ENCODE measurements at places on chromosomes 12 and 14. TPM values are rescaled to one million over a fixed set of nuclear protein-coding genes. Genes with fewer than 3 reads are reported as not detected.

GRCh38 chr14:69667938-69668335 is 56.5 kb downstream of the SUSD6 start:
- H3K27me3 ChIP-seq, result no peaks in the 10 kb centered on the region
- H3K4me1 ChIP-seq, result peaks cover 19% of the 10 kb centered on the region
- H3K4me3 ChIP-seq, result no peak overlapping the region
- H3K27ac ChIP-seq, result peak overlapping the region; percentile 90
- no peaks in the 10 kb centered on the region for H3K36me3 ChIP-seq

GRCh38 chr14:33461036-33461435 is 489.8 kb downstream of the EGLN3 start:
- no peaks in the 10 kb centered on the region for H3K4me1 ChIP-seq
- H3K4me3 ChIP-seq, result no peak overlapping the region
- DNase-seq, result no peak
- no peaks in the 10 kb centered on the region for H3K36me3 ChIP-seq

- DNase-seq, result no peak
- H3K27ac ChIP-seq, result no peak overlapping the region
- H3K4me1 ChIP-seq, result no peaks in the 10 kb centered on the region
- no peaks in the 10 kb centered on the region for H3K27me3 ChIP-seq
- H3K4me3 ChIP-seq, result no peak overlapping the region
These were observed 56.5 kb upstream of the BCAT1 start for GRCh38 chr12:25005376-25005775.

DNA sequence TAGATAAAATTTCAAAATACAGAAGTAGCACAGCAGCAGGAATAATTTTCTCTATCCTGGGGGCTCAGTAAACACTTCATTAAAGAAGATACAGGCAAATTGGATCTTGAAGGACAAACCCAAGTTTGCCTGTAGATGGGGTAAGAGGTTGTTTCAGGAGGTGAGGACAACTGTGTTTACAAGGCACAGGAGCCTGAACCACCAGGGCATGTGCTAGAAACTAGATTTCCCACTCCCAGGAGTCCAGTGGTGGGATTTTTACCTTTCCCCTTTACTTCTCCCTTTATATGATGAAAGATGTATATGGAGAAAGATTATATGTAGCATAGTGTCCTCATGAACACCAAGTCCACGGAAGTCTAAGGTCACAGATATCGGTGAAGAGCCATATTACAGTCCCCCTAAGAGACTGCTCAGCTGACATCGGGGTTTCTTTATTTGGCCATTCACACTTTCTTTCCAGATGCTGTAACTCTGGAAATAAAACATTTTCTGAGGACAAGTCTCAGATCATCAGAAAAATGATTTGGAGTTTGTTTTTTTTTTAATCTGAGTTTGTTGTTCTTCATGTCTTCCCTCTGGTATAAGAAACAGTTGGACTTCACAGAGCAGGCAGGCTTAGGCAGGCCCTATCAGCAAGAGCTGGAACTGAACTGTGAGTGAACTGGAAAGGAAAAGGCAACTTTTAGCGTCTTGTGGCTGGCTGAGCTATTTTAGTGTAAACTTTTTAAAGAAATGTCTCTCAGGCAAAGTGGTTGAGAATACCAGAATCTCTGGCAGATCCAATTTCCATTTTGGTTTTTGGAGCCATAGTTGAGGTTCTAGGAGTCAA is 8.0 kb upstream of the EVL start:
- no peak overlapping the region for H3K4me3 ChIP-seq
- no peaks in the 10 kb centered on the region for H3K27me3 ChIP-seq
- peak overlapping the region; percentile 76 for H3K27ac ChIP-seq
- no peak for DNase-seq
- no peaks in the 10 kb centered on the region for H3K36me3 ChIP-seq

DNA sequence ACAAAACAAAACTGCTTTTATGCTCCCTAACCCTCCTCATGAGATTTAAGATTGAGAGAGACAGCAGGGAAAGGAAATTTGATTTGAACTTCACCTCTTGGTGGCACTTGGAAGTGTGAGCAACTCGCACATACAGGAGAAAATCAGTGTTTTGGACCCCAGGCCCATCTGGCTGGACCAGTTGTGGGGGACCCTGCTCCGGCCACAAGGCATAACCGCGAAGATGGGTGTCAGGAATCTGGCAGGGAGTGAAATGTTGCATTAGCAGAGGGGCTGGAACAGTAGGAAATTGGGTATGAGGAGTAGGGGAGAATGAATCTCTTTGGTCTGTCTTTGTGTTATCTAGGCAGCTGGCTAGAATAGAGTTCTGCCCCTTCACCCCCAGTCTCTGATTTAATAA is 1.2 kb downstream of the CIROP start:
- H3K27ac ChIP-seq, result no peak overlapping the region
- H3K4me3 ChIP-seq, result no peak overlapping the region
- no peak for DNase-seq
- H3K36me3 ChIP-seq, result no peaks in the 10 kb centered on the region
- H3K4me1 ChIP-seq, result no peaks in the 10 kb centered on the region
- H3K27me3 ChIP-seq, result no peaks in the 10 kb centered on the region

DNA sequence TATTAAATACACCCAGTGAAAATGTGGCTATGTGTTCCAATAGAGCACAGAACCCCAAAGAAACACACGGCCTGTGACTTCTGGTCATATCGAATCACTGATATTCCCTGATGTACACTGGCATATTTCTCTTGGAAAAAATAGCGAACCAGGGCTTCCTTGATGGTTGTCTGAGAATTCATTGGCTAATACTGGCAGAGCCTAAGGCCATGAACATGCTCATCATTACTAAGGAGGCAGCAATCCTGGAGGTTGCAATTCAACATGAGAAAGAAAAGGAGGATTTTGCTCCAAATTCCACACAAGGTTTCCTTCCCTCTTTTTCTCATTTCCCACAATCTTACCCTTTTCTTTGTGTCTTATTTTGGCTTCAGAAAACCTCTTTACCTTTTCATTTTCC is 212.9 kb upstream of the HMGA2 start:
- no peaks in the 10 kb centered on the region for H3K27me3 ChIP-seq
- H3K36me3 ChIP-seq, result no peaks in the 10 kb centered on the region
- no peak overlapping the region for H3K27ac ChIP-seq
- no peak for DNase-seq
- H3K4me1 ChIP-seq, result no peaks in the 10 kb centered on the region

GRCh38 chr12:114691763-114692185 is 7.8 kb upstream of the TBX3 start:
- no peak overlapping the region for H3K4me3 ChIP-seq
- peak overlapping the region; percentile 94 for H3K27ac ChIP-seq
- H3K27me3 ChIP-seq, result peaks cover 11% of the 10 kb centered on the region
- H3K36me3 ChIP-seq, result no peaks in the 10 kb centered on the region

DNA sequence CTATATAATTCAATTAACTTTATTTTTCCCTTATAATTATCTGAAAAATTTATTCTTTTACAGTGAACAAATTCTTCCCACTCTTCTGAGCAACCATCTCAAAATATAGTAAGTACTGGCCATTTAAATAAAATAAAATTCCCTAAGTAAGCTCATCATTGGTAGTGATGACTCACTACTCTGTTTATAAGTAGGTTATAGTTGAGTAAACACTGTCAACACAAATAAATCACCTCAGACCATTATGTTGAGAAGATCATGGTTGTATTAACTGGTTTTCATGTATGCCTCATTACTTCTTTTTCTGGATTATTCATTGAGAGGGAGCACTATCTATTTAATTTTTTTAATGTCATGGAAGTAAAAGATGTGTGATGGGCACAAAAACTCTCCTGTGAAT is 220.5 kb downstream of the SEC23A start:
- H3K27me3 ChIP-seq, result no peaks in the 10 kb centered on the region
- H3K4me1 ChIP-seq, result no peaks in the 10 kb centered on the region
- H3K4me3 ChIP-seq, result no peak overlapping the region

GRCh38 chr12:92502417-92503028 is 200.3 kb upstream of the PLEKHG7 start:
- H3K27ac ChIP-seq, result peak overlapping the region; percentile 93
- peaks cover 2% of the 10 kb centered on the region for H3K4me1 ChIP-seq
- no peak for DNase-seq
- no peak overlapping the region for H3K4me3 ChIP-seq
- no peaks in the 10 kb centered on the region for H3K27me3 ChIP-seq

CD163L1 gene
- 3.5 TPM for total RNA-seq

DNA sequence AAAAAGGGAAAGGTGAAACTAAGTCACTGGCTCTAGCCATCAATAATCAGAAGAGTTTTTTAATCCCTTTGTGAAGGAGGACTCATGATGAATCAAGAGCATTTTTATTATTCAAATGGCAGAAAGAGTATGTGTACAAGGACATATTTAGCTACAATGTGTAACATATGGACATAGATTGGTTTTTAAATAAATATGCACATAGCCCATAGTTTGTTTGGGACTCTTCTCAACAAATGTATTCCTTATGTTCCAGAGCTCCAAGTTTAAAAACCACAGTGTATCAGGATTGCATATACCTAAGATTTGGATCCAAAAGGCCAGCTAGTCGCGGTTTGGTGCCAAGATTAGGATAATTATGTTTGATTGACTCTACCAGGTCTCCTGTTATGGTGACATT is 104.2 kb downstream of the C12orf50 start:
- no peak overlapping the region for H3K27ac ChIP-seq
- no peaks in the 10 kb centered on the region for H3K27me3 ChIP-seq
- no peaks in the 10 kb centered on the region for H3K4me1 ChIP-seq
- DNase-seq, result no peak
- no peak overlapping the region for H3K4me3 ChIP-seq

KRT74 gene
- not detected for total RNA-seq

- H3K36me3 ChIP-seq, result no peaks in the 10 kb centered on the region
- H3K27ac ChIP-seq, result peak overlapping the region; percentile 57
- H3K4me1 ChIP-seq, result peaks cover 9% of the 10 kb centered on the region
- H3K4me3 ChIP-seq, result no peak overlapping the region
- DNase-seq, result no peak
These were observed 27.9 kb upstream of the ATP2A2 start for GRCh38 chr12:110253176-110253575.

PLCZ1 gene
- not detected for total RNA-seq

DNA sequence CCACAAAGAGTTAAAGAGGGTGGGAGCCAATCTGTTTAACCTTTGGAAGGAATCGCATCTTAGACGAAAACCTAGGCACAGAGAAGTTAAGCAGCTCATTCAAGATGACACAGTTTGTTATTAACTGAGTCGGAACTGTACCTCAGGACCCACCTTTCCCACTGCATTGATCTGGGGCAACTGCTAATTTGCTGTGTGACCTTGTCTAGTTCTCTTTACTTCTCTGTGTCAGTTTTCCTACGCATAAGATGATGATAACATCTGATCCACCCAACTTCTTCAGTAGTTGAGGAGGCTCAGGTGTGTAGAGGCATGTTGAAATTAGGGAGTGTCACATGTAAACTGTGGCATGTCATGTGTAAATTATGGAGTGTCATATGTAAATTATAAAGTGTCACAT is 186.2 kb downstream of the ZFP36L1 start:
- DNase-seq, result no peak
- H3K36me3 ChIP-seq, result no peaks in the 10 kb centered on the region
- no peak overlapping the region for H3K4me3 ChIP-seq
- H3K27me3 ChIP-seq, result no peaks in the 10 kb centered on the region

- no peak overlapping the region for H3K27ac ChIP-seq
- no peak for DNase-seq
- peaks cover 24% of the 10 kb centered on the region for H3K36me3 ChIP-seq
These were observed 59.5 kb upstream of the ANKS1B start for GRCh38 chr12:100044266-100044665.

DNA sequence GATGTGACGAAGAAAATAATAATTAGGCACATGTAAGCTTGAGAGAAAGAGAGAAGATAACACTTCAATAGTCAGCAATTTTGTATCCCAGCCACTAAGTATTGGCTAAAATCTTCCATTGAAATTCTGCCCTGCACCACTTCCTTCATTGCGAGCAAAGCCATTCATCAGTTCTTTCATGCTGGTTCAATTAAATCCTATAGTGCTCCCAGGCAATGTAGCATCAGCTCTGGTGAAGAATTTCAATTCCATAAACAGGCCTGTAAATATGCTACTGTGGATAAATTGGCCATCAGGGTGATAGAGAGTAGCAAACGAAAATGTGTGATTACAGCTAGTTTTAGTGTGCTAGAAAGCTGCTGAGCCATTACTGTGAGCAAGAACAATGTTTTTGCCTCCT is 24.7 kb downstream of the RPL10L start:
- no peaks in the 10 kb centered on the region for H3K36me3 ChIP-seq
- no peaks in the 10 kb centered on the region for H3K4me1 ChIP-seq
- no peaks in the 10 kb centered on the region for H3K27me3 ChIP-seq
- H3K27ac ChIP-seq, result no peak overlapping the region
- H3K4me3 ChIP-seq, result no peak overlapping the region

DNA sequence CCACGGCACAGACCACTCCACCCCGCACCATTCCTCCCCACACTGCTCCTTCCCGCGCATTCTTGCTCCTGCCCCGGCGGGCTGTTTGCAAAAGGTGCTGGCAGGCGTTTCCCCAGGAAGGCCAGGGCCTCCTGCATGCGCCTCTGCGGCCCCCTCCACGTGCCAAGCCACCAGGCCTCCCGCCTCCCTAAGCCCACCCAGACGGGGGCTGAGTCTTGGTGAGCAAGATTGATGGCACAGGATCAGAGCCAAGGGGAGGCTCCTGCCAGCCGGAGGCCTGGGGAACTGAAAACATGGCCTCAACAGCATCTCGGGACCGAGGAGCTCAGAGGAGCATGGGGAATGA is 328.3 kb upstream of the DIO3 start:
- H3K27ac ChIP-seq, result no peak overlapping the region
- H3K27me3 ChIP-seq, result peaks cover 8% of the 10 kb centered on the region
- no peak for DNase-seq
- no peaks in the 10 kb centered on the region for H3K36me3 ChIP-seq

GRCh38 chr12:6914947-6915788 is 788 bp downstream of the ENO2 start:
- peak overlapping the region; percentile 93 for H3K27ac ChIP-seq
- no peaks in the 10 kb centered on the region for H3K27me3 ChIP-seq
- no peak for DNase-seq
- H3K36me3 ChIP-seq, result no peaks in the 10 kb centered on the region
- H3K4me1 ChIP-seq, result no peaks in the 10 kb centered on the region

DNA sequence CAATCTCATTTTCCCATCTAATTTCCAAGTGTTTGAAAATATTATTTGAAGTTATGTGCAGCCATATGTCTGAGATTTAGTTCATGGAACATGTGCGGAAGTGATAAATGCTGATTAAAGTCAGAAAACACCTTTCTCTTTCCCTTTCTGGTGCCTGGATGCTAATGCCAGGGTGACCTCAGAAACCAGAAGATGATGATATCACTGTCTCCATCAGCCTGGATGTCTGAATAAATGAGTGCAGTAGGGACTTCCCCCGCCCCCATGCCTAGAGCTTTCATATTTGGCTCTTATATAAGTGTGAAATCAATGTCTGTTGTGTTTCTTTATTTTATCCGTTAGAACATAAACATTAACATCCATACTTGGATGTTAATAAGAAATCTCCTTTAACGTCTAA is 261.9 kb upstream of the LRIG3 start:
- no peak overlapping the region for H3K27ac ChIP-seq
- no peaks in the 10 kb centered on the region for H3K4me1 ChIP-seq
- H3K36me3 ChIP-seq, result no peaks in the 10 kb centered on the region
- no peaks in the 10 kb centered on the region for H3K27me3 ChIP-seq

EPYC gene
- not detected for total RNA-seq

MBIP gene
- 19.0 TPM for total RNA-seq

- no peak for DNase-seq
- no peaks in the 10 kb centered on the region for H3K4me1 ChIP-seq
- H3K4me3 ChIP-seq, result no peak overlapping the region
- H3K27me3 ChIP-seq, result no peaks in the 10 kb centered on the region
- H3K27ac ChIP-seq, result no peak overlapping the region
- no peaks in the 10 kb centered on the region for H3K36me3 ChIP-seq
These were observed 46.3 kb downstream of the PPP2R5E start for GRCh38 chr14:63496837-63497400.

- H3K27ac ChIP-seq, result no peak overlapping the region
- H3K36me3 ChIP-seq, result no peaks in the 10 kb centered on the region
- no peaks in the 10 kb centered on the region for H3K4me1 ChIP-seq
- H3K27me3 ChIP-seq, result no peaks in the 10 kb centered on the region
These were observed 13.4 kb upstream of the NOVA1 start for GRCh38 chr14:26611259-26611658.

KSR2 gene
- 1.9 TPM for total RNA-seq
